ENCODE measurements at places on chromosomes 7 and 10. TPM values are rescaled to one million over a fixed set of nuclear protein-coding genes. Genes with fewer than 3 reads are reported as not detected.

SH2D4B gene
- 0.09 TPM for total RNA-seq

PSD gene
- 37.4 TPM for total RNA-seq

BZW2 gene
- 108 TPM for total RNA-seq

C10orf53 gene
- not detected for total RNA-seq

PRSS37 gene
- total RNA-seq, result not detected

MCM10 gene
- total RNA-seq, result 76.3 TPM

DIP2C gene
- total RNA-seq, result 21.7 TPM

NPC1L1 gene
- 0.18 TPM for total RNA-seq

COL17A1 gene
- total RNA-seq, result not detected

MYL10 gene
- total RNA-seq, result not detected

DNA sequence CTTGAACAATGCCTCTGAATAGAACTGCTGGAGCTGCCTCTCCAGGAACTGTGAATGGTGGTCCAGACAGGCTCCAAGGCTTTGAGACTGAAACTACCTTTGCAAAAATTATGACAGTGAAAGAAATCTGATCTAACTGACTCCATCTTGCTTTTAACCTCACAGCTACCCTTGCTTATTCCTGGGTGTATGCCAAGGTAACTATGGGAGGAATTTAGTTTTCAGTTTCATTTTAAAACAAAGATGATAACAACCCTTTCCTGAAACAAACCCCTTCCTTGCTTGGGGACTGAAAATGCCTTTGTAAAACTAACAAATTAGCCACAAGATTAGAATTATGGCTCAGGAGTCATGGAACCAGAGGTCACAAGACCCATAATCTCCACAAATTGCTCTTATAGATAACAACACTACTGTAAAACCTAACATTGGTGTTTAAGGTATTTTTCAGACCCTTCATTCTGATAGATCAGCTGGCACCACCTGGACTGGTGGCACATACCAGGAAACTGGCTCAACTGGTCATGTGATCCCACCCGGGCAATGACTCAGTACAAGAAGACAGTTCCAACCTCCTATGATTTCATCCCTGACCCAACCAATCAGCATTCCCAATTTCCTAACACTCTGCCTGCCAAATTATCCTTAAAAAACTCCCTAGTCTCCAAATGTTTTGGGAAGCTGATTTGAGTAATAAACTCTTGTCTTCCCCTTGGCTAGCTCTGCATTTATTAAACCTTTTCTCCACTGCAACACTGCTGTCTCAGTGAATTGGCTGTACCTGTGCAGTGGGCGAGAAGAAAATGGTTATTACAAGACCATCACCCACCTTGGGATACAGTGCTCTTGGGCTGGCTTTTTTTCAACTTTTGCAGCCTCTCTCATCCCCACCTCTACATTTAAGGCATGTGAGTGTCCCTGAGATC lies 608.1 kb downstream of the TYW1 start:
- no peak overlapping the region for H3K4me3 ChIP-seq
- peaks cover 8% of the 10 kb centered on the region for H3K4me1 ChIP-seq
- H3K27me3 ChIP-seq, result peaks cover 4% of the 10 kb centered on the region
- H3K27ac ChIP-seq, result no peak overlapping the region

DNA sequence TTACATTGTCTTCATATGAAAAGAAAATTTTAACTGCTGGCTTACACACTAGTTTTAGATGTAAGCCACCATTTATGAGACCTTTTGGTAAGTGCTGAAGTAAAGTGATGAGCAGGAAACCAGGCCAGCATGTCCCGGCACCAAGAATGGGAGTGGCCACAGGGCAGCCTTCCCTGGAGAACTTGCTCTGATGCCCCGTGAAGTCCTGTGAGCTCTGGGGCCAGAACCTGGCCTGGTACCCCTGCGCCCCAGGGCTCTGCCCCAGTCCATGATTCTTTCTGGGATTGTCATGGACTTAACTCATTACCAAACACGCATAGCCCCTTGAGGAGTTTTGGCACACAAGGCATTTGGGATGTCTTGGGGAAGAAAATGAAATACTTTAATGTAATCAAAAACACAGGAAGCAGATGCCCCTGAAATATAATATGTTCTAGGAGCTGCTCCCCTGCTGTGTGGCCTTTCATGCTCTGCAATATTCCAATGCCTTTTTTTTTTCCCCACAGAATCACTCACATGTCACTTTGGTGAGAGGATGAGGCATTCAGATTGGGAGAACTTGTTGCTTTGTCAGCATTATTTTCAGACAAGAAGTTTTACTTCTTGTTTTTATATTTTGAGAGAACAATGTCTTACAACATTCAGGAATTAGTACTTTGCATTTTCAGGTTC lies 53.1 kb upstream of the CXCL12 start:
- no peak overlapping the region for H3K4me3 ChIP-seq
- no peak overlapping the region for H3K27ac ChIP-seq
- no peaks in the 10 kb centered on the region for H3K27me3 ChIP-seq
- no peak for DNase-seq

- peak overlapping the region; percentile 60 for H3K27ac ChIP-seq
- peaks cover 25% of the 10 kb centered on the region for H3K36me3 ChIP-seq
- peak overlapping the region; percentile 79 for H3K4me3 ChIP-seq
Observed at GRCh38 chr10:11209830-11210181, 192.1 kb downstream of the CELF2 start.

DNA sequence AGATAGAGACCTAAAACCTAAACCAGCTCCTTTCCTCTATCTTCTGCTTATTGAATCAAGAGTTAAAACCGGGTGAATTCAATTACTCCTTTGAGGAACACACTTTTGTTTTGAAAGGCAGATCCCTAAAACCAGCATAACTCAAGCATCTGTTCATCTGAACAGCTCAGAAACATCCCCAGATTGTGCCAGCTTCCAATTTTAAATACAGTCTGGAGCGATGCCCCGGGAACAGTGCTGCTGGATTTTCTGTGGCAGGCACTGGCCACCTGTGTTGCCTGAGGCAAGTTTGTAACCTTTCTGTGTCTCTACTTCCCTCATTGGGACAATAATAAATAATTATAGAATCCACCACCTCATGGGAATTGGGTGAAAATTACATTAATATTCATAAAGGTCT lies 281.4 kb upstream of the NFE2L3 start:
- no peak overlapping the region for H3K27ac ChIP-seq
- no peaks in the 10 kb centered on the region for H3K4me1 ChIP-seq
- DNase-seq, result no peak
- H3K27me3 ChIP-seq, result peaks cover 98% of the 10 kb centered on the region
- no peaks in the 10 kb centered on the region for H3K36me3 ChIP-seq

GRCh38 chr7:47327698-47328391 lies 254.1 kb downstream of the TNS3 start:
- DNase-seq, result peak; percentile 82
- H3K4me1 ChIP-seq, result peaks cover 81% of the 10 kb centered on the region
- H3K27ac ChIP-seq, result peak overlapping the region; percentile 99
- H3K36me3 ChIP-seq, result peaks cover 2% of the 10 kb centered on the region
- no peaks in the 10 kb centered on the region for H3K27me3 ChIP-seq

DNA sequence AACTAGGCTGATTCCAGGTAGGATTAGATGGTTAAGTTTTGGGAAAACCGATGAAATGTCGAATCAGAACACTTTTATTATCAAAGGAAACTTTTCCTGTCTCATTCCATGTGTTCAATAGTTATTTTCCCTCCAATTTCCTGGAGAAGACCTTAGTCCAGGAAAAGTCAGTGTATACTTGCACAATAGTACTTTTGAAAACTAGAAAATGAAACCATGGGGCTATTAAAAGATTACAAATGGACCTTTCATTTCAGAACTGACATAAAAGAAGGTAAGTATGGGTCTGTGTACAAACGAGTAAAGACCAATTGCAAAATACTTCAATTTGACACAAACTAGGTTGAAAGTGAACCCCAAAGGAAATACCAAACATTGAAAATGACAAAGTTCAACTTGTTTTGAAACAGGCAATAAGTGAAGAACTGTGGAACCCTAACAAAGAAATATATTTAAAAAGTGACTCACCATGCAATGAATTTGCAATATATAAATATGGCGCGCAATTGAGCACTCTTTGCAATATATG lies 2.1 kb downstream of the AVPI1 start:
- peak overlapping the region; percentile 57 for H3K4me3 ChIP-seq
- H3K36me3 ChIP-seq, result no peaks in the 10 kb centered on the region
- no peaks in the 10 kb centered on the region for H3K27me3 ChIP-seq
- DNase-seq, result no peak

DNA sequence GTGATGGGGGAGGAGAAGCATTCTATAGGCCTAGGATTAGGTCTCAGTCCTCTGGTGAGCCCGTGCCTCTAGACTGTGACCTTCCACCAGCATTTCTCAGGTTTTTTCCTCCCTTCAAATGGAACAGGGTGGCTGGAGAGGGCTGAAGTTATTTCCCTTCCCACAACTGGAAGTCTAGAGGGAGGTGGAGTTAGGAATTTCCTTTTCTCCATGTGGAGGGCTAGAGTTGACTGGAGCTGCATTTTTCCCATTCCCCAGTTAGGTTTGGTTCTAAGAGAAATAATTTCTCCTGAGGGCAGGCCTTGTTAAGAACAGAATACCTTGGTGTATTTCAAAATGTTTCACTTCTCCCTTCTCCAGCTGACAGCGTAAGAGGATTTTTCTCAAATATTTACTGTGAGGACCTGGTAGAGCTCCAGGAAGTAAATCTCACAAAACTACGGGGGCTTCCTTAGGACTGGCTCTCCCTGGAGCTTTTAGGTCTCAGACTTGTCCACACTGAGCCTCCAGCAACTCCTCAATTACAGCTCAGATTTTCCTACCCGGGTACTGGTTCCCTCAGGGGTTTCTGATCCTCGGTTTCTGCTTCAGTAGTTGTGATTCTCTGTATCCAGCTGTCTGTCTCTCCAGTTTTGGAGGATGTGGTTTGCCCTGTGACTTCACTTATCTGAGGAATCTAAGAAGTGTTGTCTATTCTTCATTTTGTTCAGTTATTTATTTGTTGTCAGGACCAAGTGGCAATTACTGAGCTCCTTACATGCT lies 6.0 kb upstream of the REEP3 start:
- DNase-seq, result no peak
- H3K27me3 ChIP-seq, result no peaks in the 10 kb centered on the region
- H3K27ac ChIP-seq, result no peak overlapping the region

DNA sequence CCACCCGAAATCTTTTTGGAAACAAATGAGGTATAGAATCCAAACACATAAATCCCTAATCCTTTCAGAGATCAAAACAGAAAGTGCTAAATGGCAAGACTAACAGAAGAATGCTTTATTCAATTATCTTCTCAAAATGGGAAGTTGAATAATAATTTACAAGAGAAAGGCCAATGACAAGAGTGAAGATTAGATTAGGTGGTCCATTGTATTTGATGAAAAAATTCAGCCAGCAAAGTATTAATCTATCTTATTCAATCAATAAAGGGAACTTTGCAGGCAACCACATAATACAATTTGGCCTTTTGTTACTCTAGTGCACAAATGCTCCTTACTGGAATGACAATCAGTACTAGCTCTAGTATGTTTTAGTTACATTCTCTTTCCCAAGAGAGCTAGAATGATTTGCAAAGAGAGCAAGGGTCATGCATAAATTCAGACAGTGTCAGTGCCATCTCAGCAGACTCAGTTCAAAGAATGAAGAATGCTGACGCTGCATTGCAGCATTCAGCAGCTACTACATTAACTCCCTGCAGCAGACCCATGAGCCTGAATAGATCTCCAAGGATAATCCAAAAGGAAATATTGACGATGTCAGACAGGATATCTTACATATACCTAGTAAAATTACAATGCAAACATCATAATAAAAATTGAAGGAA lies 131.8 kb downstream of the ANK3 start:
- no peak overlapping the region for H3K27ac ChIP-seq
- peaks cover 30% of the 10 kb centered on the region for H3K4me1 ChIP-seq
- DNase-seq, result no peak
- H3K4me3 ChIP-seq, result peak overlapping the region; percentile 3
- no peaks in the 10 kb centered on the region for H3K36me3 ChIP-seq
- H3K27me3 ChIP-seq, result no peaks in the 10 kb centered on the region

DNA sequence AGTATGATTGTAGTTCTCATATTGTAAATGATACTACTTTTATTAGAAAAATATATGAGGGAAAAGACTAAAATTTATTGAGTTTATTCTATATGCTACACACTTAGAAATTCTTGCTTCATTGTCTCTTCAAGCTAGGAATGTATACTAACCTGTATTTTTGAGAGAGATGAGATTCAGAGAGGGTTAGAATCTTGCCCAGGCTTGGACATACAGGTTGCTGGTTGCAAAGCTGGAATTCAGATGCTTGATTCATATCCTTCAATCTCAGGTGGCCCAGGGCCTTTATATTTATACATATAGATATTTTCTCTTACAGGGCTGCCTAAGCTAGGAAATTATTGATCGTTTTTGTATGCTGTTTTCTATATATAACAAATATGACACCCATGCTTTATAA lies 324.2 kb downstream of the CDK14 start:
- no peak overlapping the region for H3K27ac ChIP-seq
- no peak for DNase-seq
- H3K36me3 ChIP-seq, result no peaks in the 10 kb centered on the region
- H3K27me3 ChIP-seq, result no peaks in the 10 kb centered on the region
- H3K4me3 ChIP-seq, result no peak overlapping the region

GRCh38 chr7:150665089-150665748 lies 20.3 kb upstream of the GIMAP2 start:
- H3K27me3 ChIP-seq, result peaks cover 15% of the 10 kb centered on the region

- H3K27ac ChIP-seq, result no peak overlapping the region
- no peak for DNase-seq
- H3K36me3 ChIP-seq, result no peaks in the 10 kb centered on the region
- H3K4me1 ChIP-seq, result no peaks in the 10 kb centered on the region
- H3K4me3 ChIP-seq, result no peak overlapping the region
Observed at GRCh38 chr10:15700078-15700674, 19.5 kb downstream of the ITGA8 start.

DNA sequence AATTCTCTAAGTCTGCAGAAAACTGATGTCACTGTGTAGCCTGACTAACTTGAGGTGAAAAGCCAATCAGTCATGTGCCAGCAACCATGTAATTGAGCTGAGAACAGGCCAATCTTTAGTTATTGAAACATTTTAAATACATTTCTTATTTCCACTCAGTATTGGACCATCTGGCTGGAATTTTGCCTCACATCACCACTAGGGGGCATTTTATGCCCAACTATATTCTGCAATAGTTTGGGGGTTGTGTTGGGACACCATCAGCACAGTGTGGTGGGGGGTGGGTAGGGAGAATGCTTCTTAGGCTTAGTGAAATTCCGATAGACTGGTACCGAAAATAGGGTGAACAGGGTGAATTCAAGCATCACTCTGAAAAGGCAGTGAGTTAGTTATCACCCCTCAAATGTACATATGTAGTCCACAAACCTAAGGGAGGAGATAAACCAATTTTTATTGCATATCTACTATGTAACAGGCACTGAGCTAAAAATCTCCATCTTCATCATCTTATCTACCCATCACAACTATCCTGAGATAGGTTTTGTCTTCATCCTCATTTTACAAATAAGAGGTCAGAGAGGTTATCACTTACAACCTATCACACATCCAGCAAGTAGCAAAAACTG lies 17.8 kb downstream of the NPSR1 start:
- no peak overlapping the region for H3K27ac ChIP-seq
- H3K27me3 ChIP-seq, result no peaks in the 10 kb centered on the region
- DNase-seq, result no peak
- H3K4me1 ChIP-seq, result no peaks in the 10 kb centered on the region
- H3K36me3 ChIP-seq, result no peaks in the 10 kb centered on the region

All from neural crest cell (in vitro differentiated cells).